ENCODE measurements at places on chromosomes 5 and 9.

GRCh38 chr5:67196537-67197059, at the start of gene CD180:
TSS of gene CD180 (minus strand) at chr5:67196799. CDS start at chr5:67196641, 158 bp downstream.
- DNase-seq, result no peak

- DNase-seq, result no peak
These were observed 351 bp upstream of the MSX2 start for GRCh38 chr5:174723979-174724483.

DNA sequence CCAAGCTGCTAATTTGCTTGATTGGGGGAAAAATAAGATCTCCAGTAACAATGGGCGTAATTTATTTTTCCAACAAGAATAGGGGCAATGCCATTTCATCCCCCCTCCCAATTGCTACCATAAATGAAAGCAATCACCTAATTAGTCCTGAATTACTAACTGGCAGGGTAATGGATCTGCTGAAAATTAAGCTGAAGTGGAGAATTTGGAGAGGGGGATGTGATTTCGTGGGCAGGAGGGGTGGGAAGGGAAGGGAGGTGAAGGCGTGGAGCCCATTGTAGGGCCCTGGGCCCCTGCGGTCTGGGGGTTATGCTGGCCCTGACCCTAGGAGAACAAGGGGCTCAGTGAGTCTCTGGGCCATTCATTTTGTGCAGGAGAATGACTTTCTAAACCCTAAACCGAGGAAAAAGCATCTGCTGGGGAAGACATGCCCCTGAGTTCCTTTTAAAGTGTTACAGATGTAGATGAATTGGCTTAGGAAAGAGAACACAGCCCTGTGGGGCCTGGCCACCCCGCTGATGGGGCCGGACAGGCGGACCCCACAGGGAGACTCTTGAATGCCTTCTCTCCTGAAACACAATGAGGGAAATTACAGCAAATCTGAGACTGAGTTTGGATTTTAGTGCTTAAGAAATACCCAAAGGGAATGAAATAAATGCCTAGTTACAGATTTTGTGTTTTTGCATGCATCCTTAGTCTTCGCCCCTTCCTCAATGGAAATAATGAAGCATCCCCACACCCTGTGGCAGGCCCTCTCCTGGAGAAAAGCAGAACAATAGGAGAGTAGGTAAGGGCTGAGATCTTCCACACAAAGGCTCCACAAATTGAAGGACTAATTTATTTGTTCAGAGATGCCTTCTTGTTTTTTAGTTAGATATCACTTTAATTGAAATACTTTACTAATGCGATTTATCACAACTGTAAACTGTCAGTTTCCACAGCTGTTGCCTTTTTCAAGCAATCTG, 143.2 kb downstream of the PSAT1 start:
- DNase-seq, result no peak

DNA sequence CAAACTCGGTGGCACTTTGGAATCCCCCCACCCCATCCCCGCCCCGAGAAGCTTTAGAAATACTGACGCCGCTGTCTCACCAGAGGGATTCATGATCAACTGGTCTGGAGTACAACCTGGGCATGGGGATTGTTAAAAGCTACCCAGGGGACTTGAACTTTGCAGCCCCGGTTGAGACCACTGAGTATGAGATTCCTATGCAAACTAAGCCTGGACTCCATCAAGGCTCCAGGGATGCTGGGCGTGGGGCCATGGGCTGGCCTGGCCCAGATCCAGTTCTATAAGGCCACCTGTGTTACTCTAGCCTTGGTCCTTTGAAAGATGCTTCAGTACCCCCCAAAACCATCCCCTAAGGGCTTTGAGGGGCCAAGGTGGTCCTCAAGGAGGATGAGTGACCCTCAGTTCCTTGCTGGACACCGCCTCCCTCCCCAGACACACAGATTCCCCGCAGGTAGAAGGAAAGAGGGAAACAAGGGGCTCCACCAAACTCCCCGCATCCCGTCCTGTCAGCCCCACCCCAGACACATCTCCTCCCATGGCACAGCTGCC, 68.5 kb downstream of the MRPL36 start:
- DNase-seq, result no peak

DNA sequence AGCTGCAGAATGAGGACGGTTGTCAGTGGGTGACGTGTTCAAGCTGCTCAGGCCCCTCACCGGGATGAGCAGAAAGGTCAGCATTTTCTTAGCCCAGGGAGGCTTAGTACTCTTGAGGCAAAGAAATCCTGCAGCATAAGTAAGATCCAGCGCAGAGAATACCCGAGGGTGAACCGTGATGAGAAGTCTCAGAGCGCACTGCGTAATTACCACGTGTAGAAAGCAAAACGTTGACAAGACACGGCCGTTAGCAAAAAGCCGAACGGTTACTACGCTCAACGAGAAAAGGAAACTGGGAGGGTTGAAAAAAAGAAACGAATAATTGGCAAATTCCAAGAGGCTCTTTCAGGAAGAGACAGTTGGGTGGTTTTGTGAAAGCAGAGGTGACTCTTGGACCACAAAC, 104.0 kb downstream of the COL23A1 start:
- no peak for DNase-seq

DNA sequence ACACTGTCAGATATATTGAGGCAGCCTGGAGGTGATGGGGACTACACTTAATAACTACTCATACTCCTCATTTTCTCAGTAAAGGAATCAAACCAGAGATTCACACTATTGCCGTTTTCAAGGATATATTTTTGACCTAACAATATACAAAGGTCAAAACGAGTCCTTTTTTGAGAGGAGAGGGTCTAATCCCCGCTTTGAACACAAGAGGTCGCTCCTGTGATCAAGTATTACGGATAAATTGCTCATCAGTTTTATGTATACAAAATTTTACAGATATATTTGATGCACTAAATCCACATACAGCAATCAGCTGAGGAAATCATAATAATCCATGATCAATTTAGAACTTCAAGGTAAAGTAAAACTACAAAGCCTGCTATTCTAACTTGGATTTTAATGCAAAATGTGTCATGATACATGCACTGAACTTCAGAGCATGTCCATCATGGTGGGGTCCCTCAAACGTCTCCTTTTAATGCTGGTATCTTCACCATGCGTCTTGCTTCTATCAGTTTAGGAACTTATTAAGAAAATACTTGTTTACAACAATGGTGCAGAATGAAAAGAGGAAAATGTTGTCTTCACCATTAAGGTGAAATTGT, 2.5 kb upstream of the ISL1 start:
- DNase-seq, result peak; percentile 54

DNA sequence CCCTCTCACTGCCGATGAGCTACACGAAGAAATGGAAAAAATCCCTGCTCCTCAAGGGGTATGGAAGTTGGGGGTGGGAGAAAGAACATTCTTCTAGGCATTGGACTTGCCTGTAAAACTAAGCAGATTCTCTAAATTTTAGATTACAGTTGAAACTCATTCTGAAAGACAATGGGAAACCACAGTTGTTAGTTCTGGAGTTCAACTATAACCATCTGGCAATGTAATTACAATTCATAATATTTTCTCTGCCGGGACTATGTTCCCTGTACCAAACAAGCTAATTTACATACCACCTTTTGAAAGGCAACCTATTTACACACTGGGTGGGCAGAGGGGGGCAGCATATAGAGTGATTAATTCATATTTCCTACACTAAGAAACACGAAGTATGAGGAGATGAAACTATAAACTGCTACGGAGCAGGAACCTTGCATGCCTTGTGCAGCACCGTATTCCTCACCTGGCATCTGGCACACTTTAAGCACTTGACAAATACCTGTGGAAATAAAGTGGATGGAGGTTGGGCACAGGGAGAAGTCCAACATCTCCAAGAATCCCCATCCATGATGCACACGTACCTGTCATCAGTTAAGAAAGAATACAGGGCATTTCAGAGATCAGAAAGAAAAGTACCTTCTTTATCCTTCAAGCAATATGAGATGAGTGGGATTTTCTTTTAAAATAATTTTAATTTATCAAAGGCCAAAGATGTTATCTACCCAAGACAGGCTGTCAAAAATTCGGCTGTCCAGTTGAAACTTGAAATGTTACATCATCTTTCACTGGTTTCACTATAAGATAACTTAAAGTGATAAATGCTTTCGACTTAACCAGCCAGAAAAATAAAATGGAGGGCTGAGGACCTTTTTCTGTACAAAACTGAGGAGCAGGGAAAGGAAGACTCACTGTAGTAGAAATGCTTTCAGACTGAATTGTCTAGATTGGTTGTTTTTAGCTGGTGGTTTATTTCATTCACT, 54.2 kb downstream of the SSBP2 start:
- no peak for DNase-seq

DNA sequence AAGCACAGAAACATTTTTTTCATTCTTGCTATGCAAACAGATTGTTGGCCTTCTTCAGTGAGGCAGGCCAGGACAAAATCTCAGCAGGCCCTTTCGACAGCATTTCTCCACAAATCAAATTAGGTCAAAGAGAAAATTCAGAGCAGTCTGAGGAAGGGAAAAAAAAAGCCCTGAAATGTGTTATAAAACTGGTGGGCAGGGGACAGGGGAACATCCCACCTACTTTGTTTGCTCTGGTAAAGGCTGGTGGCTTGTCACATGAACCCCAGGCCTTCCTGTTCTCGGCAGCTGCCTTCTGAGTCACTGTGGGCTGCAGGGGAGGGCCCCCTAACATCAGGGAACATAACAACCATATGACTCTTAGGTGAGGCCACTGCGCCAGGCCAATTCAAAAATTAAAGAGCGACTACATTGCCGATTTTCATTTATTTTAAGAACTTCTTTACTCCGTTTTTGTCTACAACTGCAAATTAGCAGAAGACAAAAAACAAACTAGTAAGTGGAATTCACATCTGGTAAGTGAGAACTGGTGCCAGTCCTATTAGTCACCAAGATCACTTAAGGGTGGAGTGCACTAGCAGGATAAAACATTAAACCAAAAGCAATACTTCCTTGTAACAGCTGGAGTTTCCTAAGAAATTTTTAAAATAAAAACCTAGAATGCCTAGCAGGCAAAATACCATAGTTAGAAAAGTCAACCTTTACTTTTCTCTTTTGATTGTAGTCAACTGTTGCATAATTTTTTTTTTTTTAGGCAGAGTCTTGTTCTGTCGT, 46.2 kb upstream of the DENND4C start:
- DNase-seq, result no peak

Measured in NCI-H1694 (cell line).